ENCODE measurements at places on chromosomes 16 and 17. TPM values are rescaled to one million over a fixed set of nuclear protein-coding genes. Genes with fewer than 3 reads are reported as not detected.

DNA sequence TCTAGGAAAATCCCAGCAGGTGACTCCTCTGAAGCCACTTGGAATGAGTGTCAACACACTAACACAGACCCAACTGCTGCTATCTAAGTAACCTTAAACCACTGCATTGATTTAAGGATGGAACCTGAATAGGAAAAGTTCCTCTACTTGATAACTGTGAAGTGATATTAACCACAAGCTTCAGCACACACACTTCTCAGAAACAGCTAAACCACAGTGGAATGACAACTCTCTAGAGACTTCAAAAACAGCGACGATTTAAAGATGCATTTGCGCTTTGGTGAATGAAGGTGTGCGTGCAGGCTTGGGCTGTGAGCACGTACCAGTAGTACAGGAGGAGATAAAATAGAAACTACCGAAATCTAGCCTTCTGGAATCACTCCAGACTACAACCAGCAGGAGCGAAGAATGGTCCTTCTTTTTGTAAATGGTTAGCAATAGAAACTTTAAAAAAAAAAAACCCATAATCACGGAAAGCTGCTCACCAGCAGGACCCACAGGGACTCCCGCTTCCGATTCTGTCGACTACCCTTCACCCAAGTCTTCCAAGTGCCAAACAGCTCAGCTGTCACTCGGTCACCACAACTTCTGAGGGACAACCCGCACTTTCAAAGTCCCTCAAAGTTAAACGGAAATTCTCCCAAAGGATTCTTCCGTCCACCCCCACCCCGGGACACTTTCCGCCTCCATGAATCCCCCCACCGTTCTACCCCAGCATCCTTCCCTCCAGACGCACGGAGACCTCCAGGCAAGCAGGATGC lies 137.7 kb upstream of the CORO6 start:
- no peaks in the 10 kb centered on the region for H3K36me3 ChIP-seq
- H3K4me3 ChIP-seq = peak overlapping the region; percentile 89
- no peak for DNase-seq
- peaks cover 19% of the 10 kb centered on the region for H3K4me1 ChIP-seq
- no peaks in the 10 kb centered on the region for H3K27me3 ChIP-seq
- peak overlapping the region; percentile 71 for H3K27ac ChIP-seq

DNA sequence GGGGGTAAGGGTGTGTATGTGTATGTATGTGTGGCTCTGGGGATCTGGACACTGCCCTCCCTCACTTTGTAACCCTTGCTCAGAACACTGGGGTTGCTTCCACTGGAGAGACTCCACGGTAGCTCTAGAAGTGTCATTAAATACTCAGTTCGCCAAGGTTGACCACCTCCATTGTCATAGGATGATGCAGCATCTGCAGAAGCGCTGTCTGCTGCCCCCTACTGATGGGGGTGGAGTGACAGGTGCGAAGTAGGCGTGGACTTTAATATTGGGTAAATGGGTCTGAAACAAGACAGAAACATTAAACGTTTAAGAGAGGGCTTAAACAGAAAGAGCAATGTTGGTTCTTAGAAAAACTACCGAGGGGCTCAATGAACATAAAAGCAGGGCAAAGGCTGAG lies 35.5 kb upstream of the STAC2 start:
- no peak overlapping the region for H3K27ac ChIP-seq
- DNase-seq = no peak
- H3K36me3 ChIP-seq = peaks cover 4% of the 10 kb centered on the region
- no peaks in the 10 kb centered on the region for H3K27me3 ChIP-seq

DNA sequence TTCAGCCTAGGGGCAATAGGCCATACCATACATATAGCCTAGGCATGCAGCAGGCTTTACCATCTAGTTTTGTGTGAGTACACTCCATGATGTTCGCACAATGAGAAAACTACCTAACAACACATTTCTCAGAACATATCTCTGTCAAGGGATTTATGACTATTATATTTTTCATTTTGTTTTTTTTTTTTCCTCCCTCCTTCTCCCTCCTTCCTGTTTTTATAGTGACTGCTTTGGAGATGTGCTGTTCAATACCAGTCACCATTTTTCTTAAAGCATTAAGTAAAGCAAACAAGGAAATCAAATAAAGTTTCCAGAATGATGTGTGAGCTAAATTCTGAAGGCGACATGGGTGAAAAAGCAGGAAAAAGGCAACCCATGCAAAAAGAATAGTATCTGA lies 194.6 kb downstream of the STX8 start:
- H3K36me3 ChIP-seq = no peaks in the 10 kb centered on the region
- H3K4me3 ChIP-seq = no peak overlapping the region
- no peak overlapping the region for H3K27ac ChIP-seq
- H3K4me1 ChIP-seq = no peaks in the 10 kb centered on the region
- DNase-seq = no peak

- peaks cover 53% of the 10 kb centered on the region for H3K36me3 ChIP-seq
- H3K27ac ChIP-seq = no peak overlapping the region
These were observed 5.5 kb downstream of the VPS4A start for GRCh38 chr16:69316595-69317034.

GRCh38 chr16:75781683-75782343 lies 55.5 kb upstream of the CPHXL start:
- no peak for DNase-seq
- H3K4me1 ChIP-seq = no peaks in the 10 kb centered on the region
- H3K36me3 ChIP-seq = no peaks in the 10 kb centered on the region
- H3K27me3 ChIP-seq = no peaks in the 10 kb centered on the region
- H3K27ac ChIP-seq = no peak overlapping the region
- no peak overlapping the region for H3K4me3 ChIP-seq

- H3K27ac ChIP-seq = no peak overlapping the region
- peaks cover 10% of the 10 kb centered on the region for H3K4me1 ChIP-seq
- no peak overlapping the region for H3K4me3 ChIP-seq
- DNase-seq = no peak
- H3K27me3 ChIP-seq = no peaks in the 10 kb centered on the region
- H3K36me3 ChIP-seq = no peaks in the 10 kb centered on the region
These were observed 4.1 kb upstream of the VPS4A start for GRCh38 chr16:69307091-69307490.

- H3K27ac ChIP-seq = peak overlapping the region; percentile 97
- DNase-seq = no peak
- peaks cover 66% of the 10 kb centered on the region for H3K36me3 ChIP-seq
- H3K4me3 ChIP-seq = no peak overlapping the region
- no peaks in the 10 kb centered on the region for H3K27me3 ChIP-seq
- no peaks in the 10 kb centered on the region for H3K4me1 ChIP-seq
These were observed 4.8 kb downstream of the PLEKHH3 start for GRCh38 chr17:42672038-42672437.

GRCh38 chr17:37025847-37026530 lies 77.2 kb downstream of the AATF start:
- no peaks in the 10 kb centered on the region for H3K27me3 ChIP-seq
- peaks cover 15% of the 10 kb centered on the region for H3K36me3 ChIP-seq
- no peaks in the 10 kb centered on the region for H3K4me1 ChIP-seq
- H3K4me3 ChIP-seq = no peak overlapping the region

The SPATA32 gene
- not detected for total RNA-seq

The CXCL16 gene
- total RNA-seq = 27.3 TPM

DNA sequence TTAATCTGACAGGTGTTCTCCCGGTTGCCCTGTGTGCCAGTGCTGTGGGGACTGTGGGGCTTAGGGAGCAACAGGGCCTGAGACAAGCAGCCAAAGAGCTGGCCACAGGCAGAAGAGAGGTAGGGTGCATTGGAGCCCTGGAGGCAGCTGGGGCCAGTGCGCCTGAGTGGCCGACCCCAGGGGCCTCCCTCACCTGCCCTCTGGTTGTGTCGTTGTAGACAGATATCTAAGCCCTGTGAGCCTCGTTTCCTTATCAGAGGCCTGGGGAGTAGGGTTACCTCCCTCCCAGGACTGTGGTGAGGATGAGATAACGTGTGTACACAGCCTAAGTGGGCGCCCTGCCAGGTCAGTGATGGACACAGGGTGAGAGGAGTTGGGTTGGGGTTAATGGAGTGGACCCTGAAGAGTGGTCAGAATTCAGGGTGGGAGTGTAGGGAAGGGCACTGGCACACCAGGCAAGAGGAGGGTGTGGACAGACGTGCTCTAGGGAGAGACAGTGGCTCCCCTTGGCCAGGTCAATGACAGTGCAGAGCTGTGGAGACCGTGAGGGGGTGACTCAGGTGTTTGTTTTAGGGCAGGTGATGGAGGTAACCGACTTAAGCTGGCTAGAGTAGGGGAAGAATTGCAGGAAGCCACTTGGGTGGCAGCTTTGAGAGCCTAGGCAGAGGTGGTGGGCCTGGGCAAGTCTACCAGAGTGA lies 3.4 kb downstream of the NARF start:
- H3K27ac ChIP-seq = no peak overlapping the region
- H3K27me3 ChIP-seq = no peaks in the 10 kb centered on the region
- H3K4me3 ChIP-seq = no peak overlapping the region
- no peaks in the 10 kb centered on the region for H3K36me3 ChIP-seq
- no peak for DNase-seq

DNA sequence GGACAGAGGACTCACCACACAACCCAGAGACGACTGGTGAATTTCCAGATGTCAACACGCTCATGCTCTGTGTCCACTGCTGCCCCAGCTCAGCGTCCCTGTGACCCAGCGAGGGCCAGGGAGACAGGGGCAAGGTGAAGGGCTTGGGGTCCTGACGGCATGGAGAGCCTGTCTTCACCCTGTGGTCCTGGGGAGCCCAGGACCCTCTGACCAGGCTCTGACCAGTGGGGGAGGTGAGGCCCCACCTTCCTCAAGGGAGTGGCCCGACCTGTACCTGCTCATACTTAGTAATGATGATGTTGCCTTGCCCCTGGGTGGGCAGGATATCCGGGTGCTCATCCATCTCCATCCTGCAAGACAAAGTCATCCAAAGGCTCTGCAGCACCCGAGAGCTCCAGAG lies 39.8 kb downstream of the TNFRSF13B start:
- H3K36me3 ChIP-seq = no peaks in the 10 kb centered on the region
- H3K4me1 ChIP-seq = no peaks in the 10 kb centered on the region
- no peaks in the 10 kb centered on the region for H3K27me3 ChIP-seq

DNA sequence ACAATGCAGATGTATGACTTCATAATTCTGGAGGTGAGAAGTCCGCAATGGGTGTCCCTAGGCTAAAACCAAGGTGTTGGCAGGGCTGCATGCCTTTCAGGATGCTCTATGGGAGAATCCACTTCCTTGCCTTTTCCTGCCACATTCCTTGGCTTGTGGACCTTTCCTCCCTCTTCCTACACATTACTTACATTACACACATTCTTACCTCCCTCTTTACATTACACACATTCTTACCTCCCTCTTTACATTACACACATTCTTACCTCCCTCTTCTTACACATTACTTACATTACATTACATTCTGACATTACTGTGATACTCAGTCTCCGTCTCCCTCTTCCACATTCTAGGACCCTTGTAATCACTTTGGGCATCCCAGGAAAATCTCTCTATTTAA lies 14.2 kb upstream of the CDH5 start:
- no peak overlapping the region for H3K27ac ChIP-seq
- H3K27me3 ChIP-seq = no peaks in the 10 kb centered on the region
- H3K4me3 ChIP-seq = no peak overlapping the region
- no peaks in the 10 kb centered on the region for H3K36me3 ChIP-seq

DNA sequence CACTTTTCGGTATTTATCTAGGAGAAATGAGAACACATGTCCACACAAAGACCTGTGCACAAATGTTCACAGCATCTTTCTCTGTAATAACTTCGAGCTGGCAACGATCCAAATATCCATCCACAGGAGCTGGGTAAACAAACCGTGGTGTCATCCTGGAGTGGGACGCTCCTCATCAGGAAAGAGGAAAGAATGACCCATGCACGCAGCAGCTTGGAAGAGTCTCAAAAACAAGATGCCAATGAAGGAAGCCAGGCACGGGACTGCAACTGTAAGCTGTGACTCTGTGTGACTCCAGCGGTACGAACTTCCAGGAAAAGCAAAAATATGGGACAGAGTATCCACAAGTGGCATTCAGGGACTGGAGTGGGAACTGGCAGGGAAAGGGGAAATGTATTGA lies 36.7 kb upstream of the CIBAR2 start:
- DNase-seq = no peak
- no peak overlapping the region for H3K4me3 ChIP-seq
- H3K36me3 ChIP-seq = no peaks in the 10 kb centered on the region
- no peak overlapping the region for H3K27ac ChIP-seq
- peaks cover 9% of the 10 kb centered on the region for H3K4me1 ChIP-seq
- no peaks in the 10 kb centered on the region for H3K27me3 ChIP-seq

DNA sequence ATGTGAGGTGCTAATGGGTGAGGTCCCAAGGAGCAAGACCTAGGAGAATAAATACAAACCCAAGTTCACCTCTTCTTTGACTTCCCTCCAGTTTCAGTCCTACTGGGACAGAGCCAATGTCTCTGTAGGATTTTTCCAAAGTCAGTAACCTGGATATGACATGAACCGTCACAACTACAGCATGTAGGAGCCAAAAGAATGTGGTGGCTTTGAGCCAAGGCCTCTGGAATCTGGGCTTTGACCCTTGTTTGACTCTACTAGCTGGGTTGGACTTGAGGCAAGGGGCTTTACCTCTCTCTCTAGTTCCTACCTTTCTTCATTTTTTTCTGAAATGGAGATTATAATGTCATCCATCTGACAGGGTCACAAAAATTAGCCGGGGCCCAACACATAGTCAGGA lies 91.4 kb downstream of the CACNG3 start:
- no peak overlapping the region for H3K27ac ChIP-seq
- no peaks in the 10 kb centered on the region for H3K36me3 ChIP-seq
- H3K4me1 ChIP-seq = no peaks in the 10 kb centered on the region

- H3K4me3 ChIP-seq = no peak overlapping the region
- no peak overlapping the region for H3K27ac ChIP-seq
- DNase-seq = no peak
- H3K36me3 ChIP-seq = no peaks in the 10 kb centered on the region
- H3K27me3 ChIP-seq = no peaks in the 10 kb centered on the region
These were observed 89.5 kb downstream of the MRC2 start for GRCh38 chr17:62716834-62717588.
